H7 (cell line): ENCODE measurements at places on chromosomes 7 and 10. TPM values are rescaled to one million over a fixed set of nuclear protein-coding genes. Genes with fewer than 3 reads are reported as not detected.

PPP1R3A gene
- total RNA-seq = not detected in 2 replicates

UMAD1 gene
- 13.4 and 15.0 TPM in 2 replicates for total RNA-seq

CD36 gene
- total RNA-seq = under 0.01 TPM in 1 of 2 replicates, not detected in the other

METTL27 gene
- 1.9 and 7.4 TPM in 2 replicates for total RNA-seq

CTAGE4 gene
- total RNA-seq = 4.9 and 7.5 TPM in 2 replicates

TAS2R4 gene
- total RNA-seq = 0.17 and 0.63 TPM in 2 replicates

MEOX2 gene
- total RNA-seq = not detected in 2 replicates

PPP1R17 gene
- 0.22 and 2.3 TPM in 2 replicates for total RNA-seq

NODAL gene
- 151 and 252 TPM in 2 replicates for total RNA-seq

MYPN gene
- total RNA-seq = 0.04 TPM in 1 of 2 replicates, not detected in the other

IGFBP1 gene
- total RNA-seq = not detected in 2 replicates

NKX2-3 gene
- total RNA-seq = not detected in 2 replicates

ICA1 gene
- 5.4 and 11.8 TPM in 2 replicates for total RNA-seq

LBX1 gene
- total RNA-seq = not detected in 2 replicates

TRIM50 gene
- 0.11 TPM in 1 of 2 replicates, not detected in the other for total RNA-seq

HOXA10 gene
- total RNA-seq = not detected in 2 replicates

ANAPC16 gene
- total RNA-seq = 56.6 and 79.0 TPM in 2 replicates

CRPPA gene
- total RNA-seq = 0.30 and 0.45 TPM in 2 replicates

SORCS1 gene
- total RNA-seq = 1.00 and 1.3 TPM in 2 replicates

PON1 gene
- total RNA-seq = not detected in 2 replicates

GDF10 gene
- total RNA-seq = not detected in 2 replicates

EVX1 gene
- not detected in 2 replicates for total RNA-seq

EPHA1 gene
- 176 and 189 TPM in 2 replicates for total RNA-seq

GIMAP7 gene
- not detected in 2 replicates for total RNA-seq

TAS2R3 gene
- total RNA-seq = 0.67 and 0.69 TPM in 2 replicates

DEPP1 gene
- total RNA-seq = 0.28 and 1.2 TPM in 2 replicates

MMD2 gene
- not detected in 2 replicates for total RNA-seq

TMEM139 gene
- 1.2 and 2.5 TPM in 2 replicates for total RNA-seq

TEX47 gene
- not detected in 2 replicates for total RNA-seq

CACUL1 gene
- 19.7 and 31.0 TPM in 2 replicates for total RNA-seq

ELOVL3 gene
- 0.14 TPM in 1 of 2 replicates, not detected in the other for total RNA-seq

MDH2 gene
- total RNA-seq = 206 and 246 TPM in 2 replicates

OR2A5 gene
- not detected in 2 replicates for total RNA-seq

SCART1 gene
- total RNA-seq = 0.03 and 0.44 TPM in 2 replicates
